Activated T-helper 9 cell treated with anti-CD3 and anti-CD28 coated beads, Interleukin-2, amount 50 U/mL, for 16 hours (primary cell): ENCODE measurements at places on chromosomes 4 and X.
A peak's percentile ranks its signal among the peaks of the same experiment; 100 is the strongest.

DNA sequence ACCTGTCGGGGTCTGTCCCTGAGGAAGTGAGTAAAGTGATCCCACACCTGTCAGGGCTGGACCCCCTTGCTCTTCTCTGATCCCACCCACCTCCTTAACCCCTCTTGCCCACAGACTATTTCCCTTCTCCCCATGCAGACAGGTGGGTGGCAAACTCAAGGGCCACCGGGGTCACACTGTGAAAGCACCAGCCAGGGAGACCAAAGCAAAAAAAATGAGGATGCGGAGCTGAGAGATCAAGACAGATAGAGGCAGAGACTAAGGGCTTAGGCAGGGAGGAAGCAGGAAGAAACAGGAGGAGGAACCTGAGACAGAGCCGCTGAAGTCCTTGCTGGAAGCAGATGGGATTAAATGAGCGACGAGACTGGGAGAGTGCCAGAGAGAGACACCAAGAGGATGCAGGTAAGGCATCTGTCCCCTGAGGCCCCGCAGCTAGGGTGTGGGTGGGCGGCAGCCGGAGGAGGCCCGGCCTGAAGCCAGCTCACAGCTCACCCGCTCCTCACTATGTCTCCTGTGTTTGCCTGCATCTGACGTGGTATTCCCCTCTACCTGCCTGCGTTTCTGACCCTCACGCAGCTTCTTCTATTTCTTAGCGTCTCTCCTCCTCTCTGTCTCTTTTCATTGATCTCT is 7.2 kb downstream of the TIMM17B start:
- no peak for DNase-seq

DNA sequence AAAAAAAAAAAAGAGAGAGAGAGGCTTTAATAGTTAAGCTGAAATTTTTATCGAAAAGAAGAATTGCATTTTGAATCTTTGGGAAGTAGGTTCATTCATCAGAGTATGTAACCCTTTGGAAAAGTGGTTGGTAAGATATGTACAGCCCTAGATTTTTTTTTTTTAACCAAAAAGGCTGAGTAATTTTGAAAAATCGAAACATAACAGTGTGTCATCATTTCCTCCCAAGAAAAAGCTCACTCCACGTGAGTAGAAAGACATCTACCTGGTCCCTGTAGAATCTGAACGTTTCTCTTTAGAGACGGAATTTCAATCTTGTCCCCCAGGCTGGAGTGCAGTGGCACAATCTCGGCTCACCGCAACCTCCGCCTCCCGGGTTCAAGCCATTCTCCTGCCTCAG is 16.2 kb downstream of the SHOX start:
- no peak for DNase-seq

DNA sequence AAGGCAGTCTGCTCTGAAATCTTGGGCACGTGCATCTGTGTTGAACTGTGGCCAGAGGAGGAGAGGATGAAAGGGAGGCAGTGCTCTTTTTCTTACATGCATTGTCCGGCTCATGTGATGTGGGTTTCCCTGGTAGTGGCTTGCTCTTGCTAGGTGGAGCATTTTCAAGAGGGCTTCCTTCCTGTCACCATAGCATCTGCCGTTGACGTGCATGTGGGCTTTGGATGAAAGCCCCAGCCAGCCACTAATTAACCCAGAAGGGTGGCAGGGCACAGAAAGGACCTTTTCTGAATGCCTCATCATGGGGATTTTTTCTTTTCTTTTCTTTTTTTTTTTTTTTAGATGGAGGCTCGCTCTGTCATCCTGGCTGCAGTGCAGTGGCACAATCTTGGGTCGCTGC is 121.3 kb downstream of the GPR143 start:
- DNase-seq: no peak

DNA sequence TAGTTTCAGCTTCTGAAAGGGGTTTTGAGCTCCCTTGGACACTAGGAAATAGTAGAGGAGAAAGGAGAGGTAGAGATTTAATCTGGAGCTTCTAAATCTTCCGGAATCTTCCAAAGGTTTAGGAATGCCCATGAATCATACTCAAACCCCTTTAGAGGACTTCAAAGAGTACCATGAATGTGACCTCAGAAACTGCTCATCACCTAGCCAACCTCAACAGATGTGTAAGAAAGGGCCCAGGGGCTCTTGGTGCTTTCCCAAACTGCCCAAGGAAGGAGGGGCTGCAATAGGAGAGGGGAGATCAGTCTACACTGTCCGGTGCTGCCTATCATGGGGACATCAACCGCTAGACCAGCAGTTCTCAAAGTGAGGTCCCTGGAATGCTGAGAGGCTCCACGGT is 109.1 kb downstream of the RBM47 start:
- no peak for DNase-seq

DNA sequence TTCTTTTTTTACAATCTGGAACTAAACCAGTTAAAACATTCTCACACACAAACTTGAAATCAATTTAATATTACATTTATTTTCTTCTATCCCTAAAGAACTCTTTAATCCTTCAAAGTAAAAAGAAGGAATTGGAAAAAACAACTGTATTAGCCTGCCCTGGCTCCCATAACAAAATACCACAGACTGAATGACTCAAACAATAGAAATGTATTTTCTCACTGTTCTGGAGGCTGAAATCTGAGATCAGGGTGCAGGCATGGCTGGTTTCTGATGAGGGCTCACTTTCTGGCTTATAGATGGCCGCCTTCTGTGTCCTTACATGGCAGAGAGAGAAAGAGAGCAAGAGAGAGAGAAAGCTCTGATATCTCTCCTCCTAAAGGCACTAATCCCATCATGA is 149.4 kb downstream of the PDGFRA start:
- DNase-seq: no peak

DNA sequence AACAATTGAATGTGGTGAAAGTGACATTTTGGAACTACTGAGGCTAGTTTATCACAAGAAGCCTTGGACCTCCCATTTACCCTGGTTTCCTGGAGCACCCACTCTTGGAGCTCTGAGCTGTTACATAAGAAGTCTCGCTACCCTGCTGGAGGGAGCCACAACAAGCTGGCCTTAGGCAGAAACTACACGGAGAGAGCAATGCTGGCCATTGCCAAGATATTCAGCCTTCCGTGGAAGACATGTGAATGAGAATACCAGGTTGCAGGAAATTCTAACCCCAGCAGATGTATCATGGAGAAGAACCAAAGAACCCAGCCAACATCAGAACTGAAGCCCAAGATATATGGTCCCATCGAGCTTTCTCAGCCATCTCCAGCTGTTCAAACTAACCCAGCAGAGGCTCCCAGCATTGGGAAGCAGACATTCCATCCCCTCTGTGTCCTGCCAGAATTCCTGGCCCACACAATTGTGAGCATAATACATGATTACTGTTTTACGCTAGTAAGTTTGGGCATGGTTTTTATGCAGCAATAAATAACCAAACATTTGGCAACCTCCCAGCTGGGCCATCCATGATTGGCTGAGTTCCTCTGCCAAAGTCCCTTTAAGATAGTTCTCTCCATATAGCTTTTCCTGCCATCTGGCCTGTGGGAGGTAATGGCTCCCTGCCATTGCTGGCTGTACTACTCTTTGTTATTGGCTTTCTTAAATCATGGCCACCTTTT is 17.9 kb upstream of the PDE5A start:
- no peak for DNase-seq

GRCh38 chrX:77009691-77010090 is 437.5 kb upstream of the FGF16 start:
- no peak for DNase-seq

- no peak for DNase-seq
Measured at GRCh38 chrX:69510914-69511513, 6.9 kb downstream of the NALF2 start.

GRCh38 chr4:83113429-83113786 is 1.1 kb downstream of the PLAC8 start:
- no peak for DNase-seq

- DNase-seq: no peak
Measured at GRCh38 chrX:132877954-132878536, 80.4 kb downstream of the HS6ST2 start.

- DNase-seq: no peak
Measured at GRCh38 chrX:7163146-7163677, 15.3 kb upstream of the PUDP start.

GRCh38 chr4:128863312-128864075 is 54.0 kb downstream of the JADE1 start:
- DNase-seq: peak; percentile 53

DNA sequence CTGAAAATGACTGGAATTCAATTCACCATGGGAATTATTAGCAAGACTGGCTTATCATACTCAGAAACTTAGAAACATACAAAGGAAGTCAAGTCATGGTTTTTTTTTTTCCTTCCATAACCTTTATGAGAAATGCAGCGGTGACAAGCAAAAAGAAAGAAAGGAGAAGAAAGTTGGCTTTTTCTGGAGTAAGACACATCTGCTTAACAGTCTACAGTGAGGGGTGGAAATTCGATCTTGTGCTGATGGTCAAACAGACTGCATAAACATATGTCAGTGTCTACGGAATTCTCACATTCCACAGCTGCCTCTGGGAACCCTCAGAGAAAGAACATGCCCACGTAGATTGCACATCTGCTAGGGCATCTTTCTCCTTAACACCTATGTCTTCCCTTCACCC is 54.6 kb downstream of the PROM1 start:
- DNase-seq: no peak

DNA sequence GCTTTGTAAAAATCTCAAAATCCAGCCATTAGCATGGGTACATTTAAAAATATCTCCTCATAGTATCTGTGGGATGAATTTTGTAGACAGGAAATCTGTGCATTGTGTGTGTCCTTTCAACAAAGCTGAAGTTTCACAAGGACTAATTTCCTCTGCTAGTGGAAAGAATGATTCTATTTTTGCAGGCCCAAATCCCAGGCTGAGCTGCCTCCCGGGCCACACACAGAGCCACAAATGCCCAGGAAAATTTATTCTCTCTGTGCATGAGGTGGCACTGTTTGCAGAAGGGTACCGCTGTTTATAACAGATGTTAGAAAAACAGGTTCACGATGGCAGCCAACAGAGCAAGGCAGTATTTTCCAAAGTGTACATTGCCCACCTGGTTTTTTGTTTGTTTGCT is 11.0 kb upstream of the VCX3B start:
- DNase-seq: no peak

GRCh38 chrX:96907516-96908272 is 24.0 kb downstream of the RPA4 start:
- DNase-seq: no peak

- DNase-seq: no peak
Measured at GRCh38 chr4:170805352-170805751, 715.6 kb upstream of the AADAT start.

GRCh38 chr4:79915246-79915645 is 157.8 kb downstream of the ANTXR2 start:
- DNase-seq: no peak

DNA sequence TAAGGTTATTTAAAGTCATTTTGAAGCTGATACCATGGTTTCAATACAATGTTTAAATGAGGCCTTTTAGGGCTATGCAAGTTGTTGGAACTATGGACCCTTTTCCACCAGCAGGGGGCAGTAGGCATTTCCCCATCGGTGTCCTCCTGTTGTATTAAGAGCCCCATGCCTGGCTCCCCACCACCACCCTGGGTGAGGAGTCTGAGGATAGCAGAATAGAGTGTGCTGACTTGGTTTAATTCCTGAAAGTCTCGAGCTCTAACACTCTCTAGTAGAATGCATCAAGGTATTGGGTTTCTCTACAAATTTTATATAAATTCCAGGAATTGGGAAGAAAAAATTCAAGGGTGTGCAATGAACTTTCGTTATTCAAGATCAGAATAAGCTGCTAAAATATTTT is 234.8 kb upstream of the JADE1 start:
- DNase-seq: peak; percentile 21

DNA sequence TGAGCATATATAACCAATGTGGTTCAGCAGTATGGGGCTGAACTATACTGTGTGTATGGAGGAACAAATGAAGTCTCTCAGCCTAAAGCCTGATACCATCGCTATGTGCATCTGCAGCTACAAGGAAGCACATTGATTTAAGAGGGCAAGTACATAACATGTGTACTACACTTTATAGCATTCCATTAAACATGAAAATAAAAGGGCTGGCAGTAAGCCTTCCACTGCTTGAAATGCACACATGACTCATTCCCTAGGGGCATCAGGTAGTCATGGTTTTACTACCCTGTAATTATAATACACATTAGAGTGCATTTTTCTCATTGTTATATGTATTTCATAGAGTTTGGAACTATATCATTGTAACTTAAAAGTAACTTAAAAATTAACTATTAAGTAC is 51.2 kb downstream of the SMARCA1 start:
- DNase-seq: no peak

GRCh38 chrX:41314881-41315280 is 19.1 kb upstream of the DDX3X start:
- no peak for DNase-seq

DNA sequence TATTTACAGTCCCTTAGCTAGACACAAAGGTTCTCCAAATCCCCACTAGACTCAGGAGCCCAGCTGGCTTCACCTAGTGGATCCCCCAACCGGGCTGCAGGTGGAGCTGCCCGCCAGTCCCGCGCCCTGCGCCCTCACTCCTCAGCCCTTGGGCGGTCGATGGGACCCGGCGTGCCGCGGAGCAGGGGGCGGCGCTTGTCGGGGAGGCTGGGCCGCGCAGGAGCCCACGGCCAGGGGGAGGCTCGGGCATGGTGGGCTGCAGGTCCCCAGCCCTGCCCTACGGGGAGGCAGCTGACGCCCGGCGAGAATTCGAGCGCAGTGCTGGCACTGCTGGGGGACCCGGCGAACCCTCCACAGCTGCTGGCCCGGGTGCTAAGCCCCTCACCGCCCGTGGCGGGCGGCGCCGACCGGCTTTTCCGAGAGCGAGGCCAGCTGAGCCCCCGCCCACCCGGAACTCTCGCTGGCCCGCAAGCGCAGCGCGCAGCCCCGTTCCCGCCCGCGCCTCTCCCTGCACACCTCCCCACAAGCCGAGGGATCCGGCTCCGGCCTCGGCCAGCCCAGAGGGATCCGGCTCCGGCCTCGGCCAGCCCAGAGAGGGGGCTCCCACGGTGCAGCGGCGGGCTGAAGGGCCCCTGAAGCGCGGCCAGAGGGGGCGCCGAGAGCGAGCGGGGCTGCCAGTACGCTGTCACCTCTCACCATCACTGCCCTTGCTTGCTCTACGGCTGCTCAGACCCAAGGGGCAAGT is 39.4 kb downstream of the WFS1 start:
- no peak for DNase-seq

GRCh38 chr4:138251938-138252337 is 9.8 kb upstream of the SLC7A11 start:
- DNase-seq: no peak

- DNase-seq: no peak
Measured at GRCh38 chr4:163663454-163664225, 169.2 kb downstream of the TMA16 start.
